Hepatocyte (in vitro differentiated cells): ENCODE measurements at places on chromosomes 1 and 21. TPM values are rescaled to one million over a fixed set of nuclear protein-coding genes. Genes with fewer than 3 reads are reported as not detected.

GRCh38 chr1:31405578-31406245 lies 7.3 kb upstream of the SERINC2 start:
- no peak overlapping the region for H3K4me3 ChIP-seq
- no peak overlapping the region for H3K27ac ChIP-seq
- no peaks in the 10 kb centered on the region for H3K4me1 ChIP-seq
- H3K36me3 ChIP-seq = no peaks in the 10 kb centered on the region
- DNase-seq = no peak
- H3K27me3 ChIP-seq = no peaks in the 10 kb centered on the region

- H3K27me3 ChIP-seq = no peaks in the 10 kb centered on the region
- no peaks in the 10 kb centered on the region for H3K36me3 ChIP-seq
- peak overlapping the region; percentile 61 for H3K27ac ChIP-seq
- H3K4me1 ChIP-seq = peaks cover 36% of the 10 kb centered on the region
- no peak overlapping the region for H3K4me3 ChIP-seq
Observed at GRCh38 chr1:26910343-26911160, 3.2 kb downstream of the NR0B2 start.

GRCh38 chr1:209484429-209484828 lies 99.1 kb upstream of the CAMK1G start:
- H3K27me3 ChIP-seq = no peaks in the 10 kb centered on the region
- no peak for DNase-seq
- no peak overlapping the region for H3K4me3 ChIP-seq
- no peaks in the 10 kb centered on the region for H3K36me3 ChIP-seq

DNA sequence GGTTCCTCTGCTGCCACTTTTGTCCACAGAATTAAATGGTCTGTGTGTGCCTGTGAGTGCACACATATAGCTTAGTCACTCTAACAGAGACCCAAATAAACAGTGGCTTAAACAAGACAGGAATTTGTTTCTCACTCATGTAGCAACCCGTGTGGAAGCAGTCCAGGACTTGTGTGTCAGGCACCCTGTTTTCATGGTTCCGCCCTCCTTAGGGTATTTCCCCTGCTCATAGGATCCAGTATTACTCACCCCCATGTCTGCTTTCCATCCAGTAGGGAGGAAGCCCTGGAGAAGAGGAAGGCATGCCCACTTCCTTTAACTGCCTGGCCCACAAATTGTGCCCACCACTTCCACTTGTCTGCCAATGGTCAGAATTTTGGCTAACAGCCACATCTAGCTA lies 41.3 kb upstream of the TACSTD2 start:
- peaks cover 15% of the 10 kb centered on the region for H3K4me1 ChIP-seq
- H3K27ac ChIP-seq = peak overlapping the region; percentile 38
- DNase-seq = peak; percentile 67
- no peaks in the 10 kb centered on the region for H3K36me3 ChIP-seq

SLC2A5 gene
- total RNA-seq = 7.2 TPM in 2 replicates

GRCh38 chr1:226064816-226065248 lies 2.3 kb downstream of the H3-3A start:
- no peaks in the 10 kb centered on the region for H3K27me3 ChIP-seq
- H3K4me1 ChIP-seq = peaks cover 8% of the 10 kb centered on the region
- peak overlapping the region; percentile 34 for H3K27ac ChIP-seq
- DNase-seq = peak; percentile 75

- peak overlapping the region; percentile 82 for H3K27ac ChIP-seq
- DNase-seq = no peak
- no peaks in the 10 kb centered on the region for H3K36me3 ChIP-seq
- no peaks in the 10 kb centered on the region for H3K27me3 ChIP-seq
Observed at GRCh38 chr1:21021311-21021710, 155.4 kb downstream of the EIF4G3 start.

FNDC10 gene
- total RNA-seq = 0.96 and 2.1 TPM in 2 replicates

DNA sequence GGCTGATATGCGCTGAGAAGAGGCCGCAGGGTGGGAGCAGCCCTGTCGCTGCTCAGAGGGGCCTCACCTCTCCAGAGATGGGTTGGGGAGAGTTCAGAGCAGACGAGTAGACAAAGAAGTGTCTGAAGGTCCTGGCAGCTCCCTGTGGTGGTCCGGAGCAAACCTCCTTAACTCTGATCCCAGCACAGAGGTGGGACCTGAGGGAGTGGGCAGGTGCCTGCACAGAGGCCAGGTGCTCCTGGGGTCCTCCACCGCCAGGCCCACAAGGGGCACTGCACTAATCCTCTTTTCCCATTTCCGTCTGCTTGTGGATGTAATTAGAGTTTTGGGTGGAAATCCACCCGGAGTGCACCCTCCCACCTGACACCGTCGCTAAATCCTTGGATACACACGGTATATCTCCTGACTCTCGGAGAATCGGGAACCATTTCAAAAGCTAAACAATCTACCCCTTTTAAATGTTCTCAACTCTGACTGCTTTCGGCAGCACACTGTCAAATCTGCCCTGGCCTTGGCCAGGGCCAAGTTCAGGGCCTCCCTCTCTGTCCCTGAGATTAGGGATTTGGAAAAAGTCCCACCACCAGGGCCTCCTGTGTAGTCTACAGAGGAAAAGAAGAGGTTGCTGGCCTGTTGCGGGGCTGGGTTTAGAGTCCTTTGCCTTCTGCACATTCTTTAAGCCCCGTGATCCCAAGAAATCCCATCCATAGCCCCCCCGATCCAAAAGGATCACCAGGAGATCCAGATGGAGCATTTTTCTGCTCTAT lies 22.4 kb downstream of the CASZ1 start:
- H3K4me3 ChIP-seq = no peak overlapping the region
- no peak for DNase-seq
- no peak overlapping the region for H3K27ac ChIP-seq
- no peaks in the 10 kb centered on the region for H3K4me1 ChIP-seq

GRCh38 chr21:41290106-41290799 lies 26.3 kb upstream of the FAM3B start:
- H3K36me3 ChIP-seq = no peaks in the 10 kb centered on the region
- no peaks in the 10 kb centered on the region for H3K4me1 ChIP-seq
- no peak overlapping the region for H3K4me3 ChIP-seq
- no peak overlapping the region for H3K27ac ChIP-seq
- DNase-seq = no peak

DNA sequence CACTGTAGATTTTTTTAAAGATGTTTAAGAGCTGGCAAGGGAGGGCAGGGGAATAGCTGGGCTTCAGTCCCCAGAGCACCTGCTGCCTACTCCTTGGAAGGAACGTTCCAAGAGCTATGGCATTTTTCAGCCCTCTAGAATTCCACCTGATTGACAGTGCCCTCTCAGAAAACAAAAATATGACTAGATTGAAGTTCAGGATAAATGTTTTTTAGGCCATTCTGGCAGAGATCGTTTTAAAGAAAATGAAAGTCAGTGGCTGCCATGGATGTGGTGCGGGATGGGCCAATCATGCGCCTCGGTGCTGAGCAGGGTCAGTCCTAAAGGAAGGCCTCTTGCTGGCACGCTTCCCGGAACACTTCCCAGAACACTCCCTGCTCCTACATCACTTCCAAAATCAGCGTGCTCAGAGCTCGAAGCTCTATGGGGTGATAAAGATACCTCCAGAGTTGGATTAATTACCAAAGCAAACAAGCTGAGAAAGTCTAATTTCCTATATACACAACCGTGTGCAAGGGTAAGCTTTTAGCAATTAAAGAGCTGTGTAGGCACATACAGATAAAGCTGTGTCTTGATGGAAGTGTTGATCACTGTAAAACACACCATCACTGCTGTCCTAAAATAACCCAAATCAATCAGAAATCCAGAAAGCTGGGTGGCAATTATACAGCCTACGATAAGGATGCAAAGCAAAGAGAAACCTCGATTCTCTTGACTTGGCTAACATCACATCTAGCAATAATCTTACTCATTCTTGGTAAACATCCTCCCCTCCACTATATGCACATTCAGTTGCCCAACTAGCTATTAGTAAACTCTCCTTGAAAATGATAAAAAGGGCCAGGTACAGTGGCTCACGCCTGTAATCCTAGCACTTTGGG lies 34.6 kb downstream of the TGFBR3 start:
- peak overlapping the region; percentile 51 for H3K27ac ChIP-seq
- DNase-seq = peak; percentile 79
- H3K27me3 ChIP-seq = no peaks in the 10 kb centered on the region
- H3K4me1 ChIP-seq = peaks cover 3% of the 10 kb centered on the region
- H3K4me3 ChIP-seq = no peak overlapping the region

EDEM3 gene
- total RNA-seq = 50.8 and 54.1 TPM in 2 replicates

DNA sequence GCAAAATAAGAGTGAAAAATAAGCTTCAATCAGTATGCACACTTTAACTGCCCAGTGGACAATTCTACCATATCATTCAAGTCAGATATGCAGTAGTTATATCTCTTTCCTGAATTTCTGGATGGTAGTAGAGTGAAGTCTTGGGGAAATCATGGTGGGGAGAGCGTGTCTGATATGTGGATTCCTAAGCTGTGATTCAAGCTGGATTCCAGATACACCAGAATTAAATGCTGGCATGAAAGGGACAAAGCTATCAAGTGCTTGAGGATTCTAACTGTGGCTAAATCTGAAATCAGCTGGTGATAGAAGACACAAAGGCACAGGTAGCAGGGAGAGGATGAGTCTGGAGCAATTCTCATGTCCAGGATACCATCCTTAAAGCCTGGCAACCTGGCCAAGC lies 323.5 kb downstream of the DUSP10 start:
- no peak overlapping the region for H3K4me3 ChIP-seq
- H3K4me1 ChIP-seq = no peaks in the 10 kb centered on the region
- no peak overlapping the region for H3K27ac ChIP-seq
- DNase-seq = no peak

EDN2 gene
- total RNA-seq = 0.36 and 0.40 TPM in 2 replicates

GRCh38 chr1:94126651-94127050 lies 5.7 kb upstream of the ABCA4 start:
- no peaks in the 10 kb centered on the region for H3K4me1 ChIP-seq
- H3K36me3 ChIP-seq = no peaks in the 10 kb centered on the region
- H3K4me3 ChIP-seq = no peak overlapping the region
